ENCODE measurements at places on chromosomes 16 and 17. TPM values are rescaled to one million over a fixed set of nuclear protein-coding genes. Genes with fewer than 3 reads are reported as not detected.

DNAAF8 gene
- polyA plus RNA-seq, result 0.15 TPM

TUBB3 gene
- polyA plus RNA-seq, result not detected

C17orf50 gene
- 0.28 TPM for polyA plus RNA-seq

C17orf107 gene
- polyA plus RNA-seq, result 0.22 TPM

HSD11B2 gene
- polyA plus RNA-seq, result not detected
